ENCODE measurements at places on chromosomes 1 and 21.

DNA sequence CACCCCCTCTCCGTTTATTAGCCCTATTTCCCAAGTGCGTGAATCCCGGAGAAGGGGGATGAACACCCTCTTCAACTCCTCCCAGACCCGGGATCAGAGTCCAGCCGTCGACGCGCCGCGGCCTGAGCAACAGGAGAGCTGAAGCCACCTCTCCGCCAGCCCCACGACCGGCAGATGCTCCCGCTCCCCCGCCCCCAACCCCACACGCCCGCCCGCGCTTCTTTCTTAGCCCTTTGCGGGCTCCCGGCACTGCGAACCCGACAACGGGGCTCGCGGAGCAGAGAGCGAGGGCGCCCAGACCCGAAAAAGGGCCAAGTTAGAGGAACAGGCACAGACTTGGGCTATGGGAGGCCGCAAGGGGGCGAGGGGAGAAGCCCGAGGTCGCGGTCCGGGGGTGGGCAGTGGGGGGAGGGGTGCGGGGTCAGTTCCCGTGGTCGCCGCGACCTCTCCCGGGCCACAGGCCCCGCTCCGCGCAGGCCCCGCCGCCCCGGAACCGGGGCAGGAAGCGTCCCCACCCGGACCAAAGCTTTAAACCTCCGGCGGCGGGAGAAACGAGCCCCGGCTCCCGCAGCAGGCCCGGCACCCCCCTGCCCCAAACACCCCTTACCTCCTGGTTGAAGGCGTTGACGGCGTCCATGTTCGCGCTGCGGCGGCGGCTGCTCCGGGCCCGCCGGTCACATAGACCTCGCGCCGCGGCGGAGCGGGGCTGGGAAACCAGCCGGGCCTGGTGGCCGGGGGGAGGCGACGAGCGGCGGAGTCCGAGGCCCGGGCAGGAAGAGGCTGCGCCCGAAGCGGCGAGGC is 662 bp downstream of the SCAF4 start:
- DNase-seq: no peak

GRCh38 chr1:166914111-166914510 is 38.0 kb upstream of the TADA1 start:
- DNase-seq: no peak

- DNase-seq: no peak
Observed at GRCh38 chr1:227234998-227235405, 83.3 kb downstream of the CDC42BPA start.

DNA sequence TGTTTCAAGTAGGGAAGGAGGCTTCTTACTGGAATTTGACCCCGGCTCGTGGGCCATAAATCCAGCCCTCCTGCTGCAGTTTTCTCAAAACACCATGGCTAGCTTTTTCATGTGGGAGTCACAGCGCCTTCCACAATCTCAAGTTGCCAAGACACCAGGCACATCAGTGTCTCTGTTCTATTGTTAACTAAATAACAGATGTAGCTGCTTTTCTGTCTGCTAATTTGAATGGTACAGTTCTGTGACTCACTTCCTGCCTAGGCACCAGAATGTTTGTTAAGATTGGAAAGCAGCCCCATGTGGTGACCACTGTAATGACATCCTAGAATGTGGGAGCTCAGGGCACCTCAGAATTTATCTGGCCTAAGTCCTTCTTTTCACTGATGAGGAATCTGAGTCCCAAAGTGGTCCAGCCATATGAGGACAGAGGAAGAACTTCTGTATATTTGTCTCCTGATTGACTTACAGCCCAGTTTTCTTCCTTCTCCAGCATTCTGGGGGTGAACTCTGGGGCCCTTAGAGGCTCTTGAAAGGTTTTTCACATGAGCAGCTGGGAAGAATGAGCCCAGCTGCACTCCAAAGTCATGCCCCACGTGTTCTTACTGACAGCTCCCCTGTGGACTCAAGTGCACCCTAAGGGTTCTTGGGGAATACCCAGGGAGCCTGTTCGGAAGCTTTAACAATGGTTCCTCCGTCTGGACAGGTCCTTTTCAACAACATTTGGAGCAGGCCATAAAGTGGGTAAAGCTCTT is 27.5 kb downstream of the TRIM45 start:
- no peak for DNase-seq

DNA sequence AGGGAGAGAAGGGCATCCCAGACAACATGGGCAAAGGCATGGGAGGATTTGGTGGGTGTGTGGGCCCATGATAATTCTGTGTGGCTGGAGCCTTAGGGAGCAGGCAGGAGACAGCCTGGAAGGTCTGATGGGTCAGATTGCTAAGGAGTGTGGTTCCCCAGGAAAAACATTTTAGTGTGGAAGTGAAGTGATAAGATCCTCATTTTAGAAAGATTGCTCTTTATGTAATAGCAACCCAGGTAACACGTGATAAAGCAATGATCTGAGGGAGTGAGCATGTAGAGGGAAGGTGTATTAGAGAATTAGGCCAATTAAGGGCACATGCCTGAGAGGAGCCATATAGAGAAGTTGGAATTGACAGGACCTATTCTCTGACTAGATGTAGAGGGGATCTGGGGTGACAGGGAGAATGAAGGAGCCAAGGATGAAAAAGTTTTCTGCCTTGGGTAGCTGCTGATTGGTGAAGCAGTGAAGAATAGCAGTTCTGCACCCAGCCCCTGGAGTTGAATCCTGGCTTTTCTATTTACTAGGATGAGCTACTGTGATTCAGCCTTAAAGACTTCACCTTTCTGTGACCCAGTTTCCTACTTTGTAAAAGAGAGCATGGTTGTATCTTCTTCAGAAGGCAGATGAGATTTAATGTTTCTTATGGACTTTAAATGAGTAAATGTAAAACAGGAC is 18.7 kb upstream of the SLAMF6 start:
- no peak for DNase-seq

GRCh38 chr1:228308628-228309325 is 97.9 kb downstream of the TRIM11 start:
- no peak for DNase-seq

DNA sequence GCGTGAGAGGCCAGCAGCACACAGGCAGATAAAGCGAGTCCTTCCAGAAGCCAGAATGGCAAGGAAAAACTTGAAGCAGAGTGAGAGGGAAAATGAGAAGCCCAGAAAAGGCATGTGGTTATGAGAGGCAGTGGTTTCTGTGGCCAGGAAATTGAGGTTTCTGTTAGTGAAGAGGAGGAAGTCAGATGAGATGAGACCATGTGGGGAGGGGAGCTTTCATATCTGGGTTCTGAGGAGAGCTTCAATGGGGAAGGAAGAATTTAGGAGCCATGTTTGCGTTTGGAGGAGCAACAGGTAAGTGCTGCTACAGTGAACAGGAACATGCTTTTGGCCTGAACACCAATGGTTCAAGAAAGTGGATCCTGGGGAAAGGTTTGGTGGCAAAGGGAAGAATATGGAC is 6.1 kb upstream of the CD1A start:
- no peak for DNase-seq

- no peak for DNase-seq
Observed at GRCh38 chr1:231340328-231341013, 2.4 kb downstream of the SPRTN start.

DNA sequence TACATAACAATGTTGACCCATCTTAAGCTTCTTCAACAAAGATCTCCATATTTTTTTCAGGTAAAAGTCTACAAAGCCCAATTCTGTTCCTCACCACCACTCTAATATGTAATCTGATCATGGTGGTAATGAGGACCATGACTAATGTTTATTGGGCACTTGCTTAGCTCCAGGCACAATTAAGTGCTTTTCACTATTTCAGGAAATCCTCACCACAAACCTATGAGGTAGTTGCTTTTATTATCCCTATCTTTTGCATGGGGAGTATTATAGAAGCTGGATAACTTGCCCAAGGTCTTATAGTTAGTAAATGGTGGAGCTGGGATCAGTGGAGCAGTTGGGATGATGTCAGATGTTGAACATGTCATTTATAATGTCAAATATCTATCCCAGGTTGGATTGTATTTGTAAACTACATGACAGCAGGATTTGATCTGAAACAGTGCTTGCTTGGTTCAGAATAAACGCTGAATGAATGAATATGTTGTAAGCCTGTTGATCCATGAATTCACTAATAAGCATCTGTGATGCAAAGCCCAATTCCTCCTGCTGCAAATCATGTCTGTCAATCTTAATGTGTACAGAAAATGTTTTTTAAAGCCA is 283.3 kb upstream of the ST6GALNAC5 start:
- no peak for DNase-seq

- no peak for DNase-seq
Observed at GRCh38 chr1:98388441-98388840, 273.1 kb upstream of the SNX7 start.

GRCh38 chr21:26593800-26594199 is 20.7 kb upstream of the CYYR1 start:
- no peak for DNase-seq

DNA sequence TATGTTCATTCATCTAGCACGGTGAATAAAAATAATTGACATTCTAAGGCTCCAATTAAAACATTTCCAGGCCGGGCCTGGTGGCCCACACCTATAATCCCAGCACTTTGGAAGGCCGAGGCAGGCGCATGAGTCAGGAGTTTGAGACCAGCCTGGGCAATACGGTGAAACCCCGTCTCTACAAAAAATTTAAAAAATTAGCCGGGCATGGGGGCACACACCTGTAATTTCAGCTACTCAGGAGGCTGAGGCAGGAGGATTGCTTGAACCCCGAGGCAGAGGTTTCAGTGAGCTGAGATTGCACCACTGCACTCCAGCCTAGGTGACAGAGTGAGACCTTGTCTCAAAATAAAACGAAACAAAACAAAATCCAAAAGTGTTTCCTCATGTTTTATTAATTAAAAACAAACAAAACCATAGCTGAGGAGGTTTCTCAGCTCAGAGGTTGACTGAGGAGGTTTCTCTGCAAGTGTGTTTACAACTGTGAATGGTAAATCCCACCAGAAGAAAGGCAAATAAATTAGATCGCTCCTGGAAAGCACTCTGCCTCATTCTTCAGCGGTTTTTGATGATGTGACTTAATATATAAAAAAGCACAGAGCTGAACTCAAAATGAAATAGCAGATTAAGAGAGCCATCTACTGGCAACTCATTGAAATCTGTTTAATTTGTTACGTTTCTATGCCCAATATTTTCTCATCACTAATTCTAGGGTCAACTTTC is 37.7 kb upstream of the ATG4C start:
- DNase-seq: peak; percentile 3

DNA sequence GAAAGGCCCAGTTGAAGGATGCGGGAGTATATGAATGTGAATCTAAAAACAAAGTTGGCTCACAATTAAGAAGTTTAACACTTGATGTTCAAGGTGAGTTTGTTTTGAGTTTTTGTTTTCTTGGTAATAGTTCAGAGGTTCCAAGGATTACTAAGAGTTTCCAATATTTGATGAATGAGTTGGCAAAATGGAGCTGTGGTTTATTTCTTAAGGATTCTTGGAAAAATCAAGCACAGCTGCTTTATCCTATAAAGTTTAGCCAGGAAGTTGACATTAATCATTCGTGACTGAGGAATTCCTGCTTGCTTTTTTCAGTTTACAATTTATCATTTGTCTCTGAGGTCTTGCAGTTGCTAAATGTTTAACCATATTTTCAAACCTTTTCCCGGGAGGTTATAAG is 15.1 kb downstream of the VCAM1 start:
- DNase-seq: no peak

DNA sequence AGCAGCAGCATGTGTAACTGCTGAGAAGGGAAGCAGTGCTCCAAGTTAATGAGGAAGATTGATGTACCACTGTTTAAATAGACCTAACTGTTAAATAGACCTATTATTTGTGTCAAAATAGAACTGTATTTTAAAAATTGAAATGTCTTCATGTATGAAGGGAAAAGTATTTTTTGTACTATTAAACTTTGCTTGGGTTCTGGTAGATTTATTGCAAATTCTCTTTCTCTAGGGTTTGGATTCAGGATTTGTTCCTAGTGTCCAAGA is 128.3 kb downstream of the OSBPL9 start:
- no peak for DNase-seq

DNA sequence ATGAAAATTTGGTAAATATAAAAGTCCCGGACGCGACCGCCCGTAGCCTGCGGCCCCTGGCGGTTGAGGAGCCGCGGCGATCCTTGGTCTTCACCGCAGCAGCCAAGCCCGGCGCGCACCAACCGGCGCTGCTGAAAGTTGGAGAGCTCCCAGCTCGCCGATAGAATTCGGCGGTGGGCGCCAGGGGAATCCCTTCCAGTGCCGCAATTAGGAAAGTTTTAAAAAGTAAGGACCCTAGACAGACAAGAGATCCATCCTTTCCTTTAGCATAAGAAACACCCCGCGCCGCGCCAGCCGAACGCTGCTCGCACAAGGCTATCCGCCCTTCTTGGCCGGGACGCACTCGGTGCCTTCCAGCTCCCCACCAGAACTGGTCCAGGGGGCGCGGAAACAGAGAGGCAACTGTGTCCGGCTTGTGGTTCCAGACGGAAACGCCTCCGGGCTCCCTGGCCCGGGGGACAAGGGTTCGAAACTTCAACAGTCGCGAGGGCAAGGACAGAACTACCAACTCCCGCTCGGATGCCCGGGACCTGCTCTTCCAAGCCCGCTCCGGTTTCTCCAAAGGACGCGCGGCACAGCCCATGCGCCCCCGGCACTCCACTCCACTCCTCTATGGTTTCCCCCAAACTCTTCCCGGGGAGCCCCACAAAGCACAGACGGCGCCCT is 1.7 kb downstream of the FAM78B start:
- no peak for DNase-seq

DNA sequence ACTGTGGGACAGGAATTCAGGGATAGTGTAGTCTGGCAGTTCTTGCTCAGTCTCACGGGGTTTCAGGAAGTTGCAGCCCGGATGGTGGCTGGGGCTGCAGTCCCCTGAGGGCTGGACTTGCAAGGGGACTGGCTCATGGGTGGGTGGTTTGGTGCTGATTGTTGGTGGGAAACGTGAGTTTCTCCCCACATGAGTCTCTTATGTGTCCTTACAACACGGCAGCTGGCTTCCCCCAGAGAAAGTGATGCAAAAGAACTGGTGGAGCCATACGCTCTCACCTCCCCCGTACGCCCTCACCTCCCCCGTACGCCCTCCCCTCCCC is 64.9 kb downstream of the EVA1C start:
- DNase-seq: no peak

- DNase-seq: no peak
Observed at GRCh38 chr1:13461977-13462376, 51.7 kb downstream of the PRAMEF20 start.

GRCh38 chr1:52706136-52706670 is 8.1 kb upstream of the COA7 start:
- no peak for DNase-seq

DNA sequence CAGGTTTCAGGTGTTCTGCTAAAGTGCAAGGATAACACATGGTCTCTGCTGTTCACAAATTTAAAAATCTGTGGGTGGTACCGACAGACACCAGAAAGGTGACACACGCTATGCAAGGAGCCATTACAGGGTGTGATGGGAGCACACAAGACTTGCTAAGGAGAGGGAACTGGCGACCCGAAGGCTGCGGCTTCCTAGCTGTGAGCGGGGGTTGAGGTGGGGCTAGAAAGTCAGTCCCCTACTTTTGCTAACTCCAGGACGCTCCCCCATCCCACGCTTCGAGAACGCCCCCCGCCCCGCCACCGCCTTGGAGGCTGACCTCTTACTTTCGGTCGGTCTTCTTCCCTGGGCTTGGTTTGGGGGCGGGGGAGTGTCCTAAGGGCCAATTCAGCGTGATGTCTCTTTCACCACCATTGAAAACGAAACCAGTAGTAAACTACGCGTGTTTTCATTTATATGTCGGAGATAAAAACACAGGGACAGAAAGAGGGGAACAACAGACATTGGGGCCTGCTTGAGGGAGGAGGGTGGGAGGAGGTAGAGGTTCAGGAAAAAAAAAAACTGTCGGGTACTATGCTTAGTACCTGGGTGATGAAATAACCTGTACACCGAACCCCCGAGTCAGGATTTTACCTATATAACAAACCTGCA is 1.1 kb downstream of the CKS1B start:
- DNase-seq: no peak

Data from NCI-H1436 treated with DMSO at 0.1 percent for 48 hours (cell line).